ENCODE measurements at places on chromosomes 3 and 15.

DNA sequence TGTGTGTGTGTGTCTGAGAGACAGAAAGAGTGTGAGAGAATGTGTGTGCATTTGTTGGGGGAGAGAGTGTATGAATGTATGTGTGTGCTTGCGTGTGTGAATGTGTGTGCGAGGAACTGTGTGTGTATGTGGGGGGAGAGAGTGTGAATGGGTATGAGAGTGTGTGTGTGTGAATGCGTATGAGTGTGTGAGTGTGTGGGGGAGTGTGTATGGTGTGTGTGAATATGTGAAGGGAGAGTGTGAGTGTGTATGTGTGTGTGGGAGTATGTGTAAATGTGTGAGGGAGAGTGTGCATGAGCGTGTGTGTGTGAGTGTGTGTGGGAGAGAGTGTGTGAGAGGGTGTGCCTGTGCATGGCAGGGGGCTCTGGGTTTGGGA lies 79.8 kb upstream of the ABHD17C start:
- no peak for DNase-seq

- no peak for DNase-seq
Measured at GRCh38 chr3:67704322-67704721, 49.9 kb upstream of the SUCLG2 start.

DNA sequence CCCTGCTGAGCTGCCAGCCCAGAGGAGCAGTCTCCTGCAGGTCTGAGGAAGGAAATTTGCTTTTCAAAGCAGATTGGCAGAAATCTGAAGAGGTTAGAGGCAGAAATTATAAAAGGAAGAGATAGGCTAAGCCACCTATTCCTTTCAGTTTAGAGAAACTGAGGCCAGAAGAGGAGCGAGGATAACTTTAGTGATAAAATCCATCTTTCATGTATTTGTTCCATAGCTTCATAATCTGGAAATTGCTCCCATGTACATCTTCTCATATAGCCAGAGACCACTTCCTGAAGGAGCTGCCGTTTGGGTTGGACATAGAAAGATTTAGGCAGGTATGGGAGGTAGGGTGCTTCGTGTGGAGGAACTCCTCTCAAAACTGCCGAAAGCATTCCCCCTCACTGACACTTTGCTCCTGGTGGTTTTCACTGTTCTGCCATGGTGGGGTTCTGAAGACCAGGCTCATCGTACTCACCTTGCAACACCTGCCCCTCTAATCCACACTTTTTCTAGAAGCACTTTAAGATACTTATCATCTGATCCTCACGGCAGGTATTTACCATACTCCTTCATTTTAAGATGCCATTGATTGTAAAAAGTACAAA lies 670 bp upstream of the ACAP2 start:
- DNase-seq, result no peak

GRCh38 chr3:120173056-120173675 lies 78.9 kb upstream of the GSK3B start:
- no peak for DNase-seq

GRCh38 chr3:5198986-5199731 lies 11.7 kb downstream of the EDEM1 start:
- DNase-seq, result peak; percentile 90

- DNase-seq, result no peak
Measured at GRCh38 chr3:107857854-107858253, 233.0 kb downstream of the CD47 start.

DNA sequence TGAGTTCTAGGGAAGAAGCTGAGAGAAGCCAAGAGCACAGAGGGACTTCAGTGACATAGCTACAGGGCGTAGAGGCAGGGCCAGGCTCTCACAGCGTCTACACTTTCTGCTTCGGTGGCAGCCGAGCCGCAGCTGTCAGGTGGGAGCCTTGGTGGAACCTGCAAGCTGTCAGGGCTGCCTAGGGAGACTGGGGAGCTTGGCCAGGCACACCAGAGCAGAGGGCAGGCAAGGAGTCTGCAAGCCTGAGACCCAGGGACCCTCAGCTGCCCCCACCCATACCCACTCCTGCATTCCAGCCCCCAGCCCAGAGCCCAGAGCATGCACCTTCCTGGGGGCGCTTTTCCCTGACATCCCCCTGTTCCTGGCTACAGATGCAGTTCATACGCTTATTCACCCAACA lies 13.4 kb upstream of the KLF15 start:
- no peak for DNase-seq

DNA sequence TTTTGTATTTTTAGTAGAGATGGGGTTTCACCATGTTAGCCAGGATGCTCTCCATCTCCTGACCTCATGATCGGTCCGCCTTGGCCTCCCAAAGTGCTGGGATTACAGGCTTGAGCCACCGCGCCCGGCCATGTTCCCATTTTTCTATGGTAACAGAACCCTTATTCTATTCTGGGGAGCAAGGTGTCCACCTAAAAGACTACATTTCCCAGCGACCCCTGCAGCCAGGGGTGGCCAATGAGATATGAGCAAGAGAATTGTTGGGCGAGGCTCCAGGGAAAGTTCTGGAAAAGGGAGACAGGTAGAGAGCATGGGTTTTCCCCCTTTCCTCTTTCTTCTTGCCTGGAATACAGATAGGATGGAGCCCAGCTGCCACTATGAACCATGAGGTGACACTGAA lies 96.9 kb downstream of the LINGO1 start:
- no peak for DNase-seq

DNA sequence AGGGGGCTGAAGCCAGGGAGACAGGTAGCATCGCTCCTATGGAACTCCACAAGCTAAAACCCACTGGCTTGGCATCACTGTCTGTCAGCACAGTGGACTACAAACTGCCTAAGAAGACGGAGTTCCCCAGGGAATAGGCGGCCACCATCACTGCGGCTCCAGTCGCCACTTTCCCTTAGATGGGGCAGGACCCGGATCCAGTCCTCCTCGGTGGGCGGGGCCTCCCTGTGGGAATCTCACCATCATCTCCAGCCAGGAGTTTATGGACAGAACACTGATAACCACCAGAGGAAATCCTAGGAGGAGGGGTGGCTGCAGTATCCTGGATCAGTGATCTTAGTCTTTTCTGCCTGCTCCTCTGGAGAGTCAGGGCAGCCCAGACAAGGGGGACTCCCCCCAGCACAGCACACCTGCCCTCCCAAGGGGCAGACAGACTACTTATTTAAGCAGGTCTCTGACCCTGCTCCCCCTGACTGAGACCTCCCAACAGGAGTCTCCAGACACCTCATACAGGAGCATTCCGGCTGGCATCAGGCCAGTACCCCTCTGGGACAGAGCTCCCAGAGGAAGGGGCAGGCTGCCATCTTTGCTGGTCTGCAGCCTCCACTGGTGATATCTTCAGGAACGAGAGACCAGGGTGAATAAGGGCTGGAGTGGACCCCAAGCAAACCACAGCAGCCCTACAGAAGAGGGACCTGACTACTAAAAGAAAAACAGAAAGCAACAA lies 435.6 kb upstream of the RASGRP1 start:
- DNase-seq, result no peak

GRCh38 chr15:72614810-72615532 lies 39.5 kb upstream of the GOLGA6B start:
- no peak for DNase-seq

DNA sequence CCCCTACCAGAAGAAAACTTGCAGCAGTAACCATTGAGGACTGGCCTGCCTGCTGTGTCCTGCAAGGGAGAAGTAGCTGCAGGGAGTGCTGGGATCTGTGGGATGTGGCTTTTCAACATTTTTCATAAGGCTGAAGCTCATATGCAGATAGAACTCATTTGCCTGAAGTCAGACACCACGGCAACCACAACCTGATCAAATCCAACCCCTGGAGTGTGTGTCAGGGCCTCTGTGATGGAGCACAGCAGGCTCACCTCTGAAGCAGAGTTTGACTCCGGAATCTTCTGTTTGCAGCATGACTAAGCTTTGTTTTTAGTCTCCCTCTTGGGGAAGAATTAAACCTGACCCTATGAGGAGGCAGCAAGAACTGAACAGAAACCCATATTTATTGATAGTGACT lies 508.7 kb downstream of the AGBL1 start:
- no peak for DNase-seq

- DNase-seq, result no peak
Measured at GRCh38 chr3:16132190-16132589, 42.3 kb upstream of the GALNT15 start.

DNA sequence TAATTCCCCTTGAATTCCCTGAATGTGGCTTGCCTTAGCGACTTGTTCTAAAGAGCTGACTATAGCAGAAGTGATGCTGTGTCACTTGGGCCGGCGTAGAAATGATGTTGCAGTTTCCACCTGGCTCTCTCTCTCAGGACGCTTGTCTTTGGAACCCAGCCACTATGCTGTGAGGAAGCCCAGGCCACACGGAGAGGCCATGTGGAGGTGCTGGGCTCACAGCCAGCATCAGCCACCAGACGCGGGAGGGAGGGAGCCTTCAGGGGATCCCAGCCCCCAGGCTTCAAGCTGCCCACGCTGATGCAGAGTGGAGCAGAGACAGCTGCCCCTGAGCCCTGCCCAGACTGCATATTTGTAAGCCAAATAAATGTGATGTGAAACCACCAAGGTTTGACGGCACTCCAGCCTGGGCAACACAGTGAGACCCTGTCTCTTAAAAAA lies 18.6 kb downstream of the RNU5B-1 start:
- DNase-seq, result no peak

DNA sequence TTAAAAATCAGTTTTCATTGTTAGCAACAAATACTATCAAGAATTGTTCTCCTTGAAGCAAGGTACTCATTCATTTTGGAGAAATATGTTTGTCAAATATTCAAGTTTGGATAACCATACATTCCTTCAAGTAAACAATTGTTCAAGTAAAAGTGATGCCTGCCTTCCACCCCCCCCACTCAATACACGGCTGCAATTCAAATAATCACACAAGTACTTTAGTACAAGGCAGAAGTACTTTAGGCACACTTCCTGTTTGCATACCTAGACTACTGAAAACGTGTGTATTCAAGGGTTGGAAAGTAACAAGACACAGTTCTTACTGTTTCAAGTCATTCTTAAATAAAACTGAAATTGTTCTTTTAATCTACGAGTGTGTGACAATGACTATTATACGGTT lies 45.4 kb downstream of the TJP1 start:
- DNase-seq, result no peak

- DNase-seq, result no peak
Measured at GRCh38 chr15:98412852-98413251, 235.5 kb upstream of the IGF1R start.

- DNase-seq, result no peak
Measured at GRCh38 chr3:127604035-127604434, 5.8 kb downstream of the MCM2 start.

- no peak for DNase-seq
Measured at GRCh38 chr3:30078736-30079135, 527.7 kb upstream of the TGFBR2 start.

DNA sequence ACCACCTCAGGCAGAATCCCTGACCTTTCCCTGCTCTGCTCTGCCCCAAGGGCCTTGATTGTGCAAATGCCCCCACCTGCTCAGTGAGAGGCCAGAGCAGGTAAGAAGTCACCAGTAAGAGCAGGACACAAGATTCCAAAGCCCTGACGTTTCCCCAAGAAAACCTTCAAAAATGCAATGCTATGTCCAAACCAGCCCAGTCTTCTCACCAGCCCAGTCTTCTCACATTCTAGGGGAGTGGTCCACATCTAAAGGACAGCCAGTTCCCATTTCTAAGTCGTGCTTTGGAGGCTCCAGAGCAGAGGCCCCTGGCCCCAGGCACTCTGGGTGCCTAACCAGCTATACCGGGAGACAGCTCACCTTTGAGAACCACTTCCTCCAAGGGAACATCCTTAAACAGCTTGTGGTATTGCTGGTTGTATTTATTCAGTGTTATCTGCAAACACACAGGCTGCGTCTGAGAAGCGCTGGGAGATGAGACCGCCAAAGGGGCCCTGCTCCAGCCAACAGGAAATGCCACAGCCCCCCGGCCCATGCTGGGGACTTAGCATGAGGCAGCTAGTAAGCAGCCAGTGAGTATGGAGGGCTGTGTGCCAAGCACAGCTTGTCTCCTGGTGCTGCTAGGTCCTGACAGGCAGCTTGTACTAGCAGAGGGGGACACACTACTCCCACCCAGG lies 29.3 kb downstream of the GRAMD2A start:
- no peak for DNase-seq

DNA sequence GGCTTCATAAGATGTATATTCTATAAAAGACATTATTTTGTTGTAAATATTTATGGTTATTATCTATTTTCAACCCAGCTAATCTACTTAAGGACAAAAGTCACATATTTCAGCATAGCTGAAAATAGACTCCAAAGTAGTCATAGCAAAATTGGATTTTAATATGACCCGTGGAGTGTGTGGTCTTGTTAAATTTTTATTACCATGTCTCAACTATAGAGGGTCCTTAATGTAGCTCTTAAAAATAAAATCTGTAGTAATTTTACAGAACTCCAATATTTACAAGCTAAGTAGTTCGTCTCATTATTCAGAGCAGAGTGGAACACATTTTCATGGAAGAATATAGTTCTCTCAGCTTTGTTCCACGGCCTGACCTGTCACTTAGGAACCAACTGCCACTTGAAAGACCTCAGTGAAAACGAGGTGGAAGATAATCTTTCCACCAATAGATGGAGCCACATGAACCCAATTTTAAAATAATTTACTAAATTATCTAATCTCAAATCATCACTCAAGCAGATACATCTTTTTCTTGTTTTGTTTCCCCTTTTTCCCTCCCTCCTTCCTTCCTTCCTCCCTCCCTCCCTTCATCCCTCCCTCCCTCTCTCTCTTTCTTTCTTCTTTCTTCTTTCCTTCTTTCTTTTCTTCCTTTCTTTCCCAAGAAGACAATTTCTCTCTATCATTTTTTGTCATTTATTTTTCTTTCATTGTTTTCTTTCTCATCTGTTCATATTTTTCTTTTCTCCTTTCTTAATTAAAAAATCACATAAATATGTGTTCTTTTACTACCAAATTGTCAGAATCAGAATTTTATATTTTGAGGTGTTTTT lies 97.2 kb downstream of the CLDN1 start:
- peak; percentile 71 for DNase-seq

GRCh38 chr15:66514586-66514985 lies 9.5 kb downstream of the ZWILCH start:
- no peak for DNase-seq

- peak; percentile 48 for DNase-seq
Measured at GRCh38 chr3:141659821-141660613, 78.1 kb upstream of the RNF7 start.

- peak; percentile 96 for DNase-seq
Measured at GRCh38 chr3:152405915-152406802, 137.4 kb downstream of the MBNL1 start.

- no peak for DNase-seq
Measured at GRCh38 chr3:115428841-115429240, 194.5 kb upstream of the GAP43 start.

GRCh38 chr3:76942101-76942500 lies 97.8 kb upstream of the ROBO2 start:
- DNase-seq, result no peak

DNA sequence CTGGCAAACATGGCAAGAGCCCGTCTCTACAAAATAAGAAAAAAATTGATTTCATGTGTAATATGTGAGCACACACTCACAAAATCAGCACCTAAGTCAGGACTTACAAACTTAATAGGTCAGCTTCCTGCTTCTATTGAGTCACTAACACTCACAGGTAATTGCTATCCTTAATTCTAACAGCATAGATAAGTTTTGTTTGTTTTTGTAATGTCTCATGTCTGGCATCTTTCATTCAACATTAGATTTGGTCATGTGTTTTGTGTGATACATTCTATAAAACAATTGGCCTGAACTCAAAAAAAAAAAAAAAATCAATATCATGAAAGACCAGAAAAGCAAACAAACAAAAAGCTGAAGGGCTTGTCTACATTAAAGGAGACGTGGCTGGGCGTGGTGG lies 564.7 kb downstream of the AGBL1 start:
- no peak for DNase-seq
